ENCODE measurements at places on chromosomes 11 and 22. TPM values are rescaled to one million over a fixed set of nuclear protein-coding genes. Genes with fewer than 3 reads are reported as not detected.
A peak's percentile ranks its signal among the peaks of the same experiment; 100 is the strongest.

GRCh38 chr11:118343981-118344515 is at the start of gene CD3G:
CD3G (plus strand) TSS chr11:118344344; CDS start chr11:118344424, 80 bp downstream.
- no peak for DNase-seq

DNA sequence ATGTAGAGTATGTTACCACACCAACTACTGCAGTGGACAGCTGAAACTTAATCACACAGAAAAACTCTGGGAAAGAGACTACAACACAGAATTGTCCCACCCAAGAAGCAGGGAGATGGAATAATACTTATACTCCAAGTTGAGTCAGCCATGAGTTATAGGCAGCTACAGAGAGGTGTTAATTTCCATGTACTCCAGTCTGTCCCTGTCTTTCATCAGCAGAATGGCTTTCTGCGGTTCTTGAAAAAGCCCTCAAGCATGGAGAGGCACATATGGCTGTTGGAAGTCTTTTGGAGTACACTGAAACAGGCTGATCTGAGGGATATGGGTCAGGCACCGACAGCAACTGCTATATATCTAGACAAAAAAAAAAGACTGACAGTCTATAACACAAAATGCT is 219.5 kb downstream of the DLG2 start:
- DNase-seq: no peak

- DNase-seq: no peak
Observed at GRCh38 chr22:37632174-37633088, 7.0 kb upstream of the SH3BP1 start.

GRCh38 chr11:88337181-88337986 is at the start of gene CTSC:
CTSC (minus strand) TSS chr11:88337736; CDS start chr11:88337672, 64 bp downstream.
- peak; percentile 98 for DNase-seq

DNA sequence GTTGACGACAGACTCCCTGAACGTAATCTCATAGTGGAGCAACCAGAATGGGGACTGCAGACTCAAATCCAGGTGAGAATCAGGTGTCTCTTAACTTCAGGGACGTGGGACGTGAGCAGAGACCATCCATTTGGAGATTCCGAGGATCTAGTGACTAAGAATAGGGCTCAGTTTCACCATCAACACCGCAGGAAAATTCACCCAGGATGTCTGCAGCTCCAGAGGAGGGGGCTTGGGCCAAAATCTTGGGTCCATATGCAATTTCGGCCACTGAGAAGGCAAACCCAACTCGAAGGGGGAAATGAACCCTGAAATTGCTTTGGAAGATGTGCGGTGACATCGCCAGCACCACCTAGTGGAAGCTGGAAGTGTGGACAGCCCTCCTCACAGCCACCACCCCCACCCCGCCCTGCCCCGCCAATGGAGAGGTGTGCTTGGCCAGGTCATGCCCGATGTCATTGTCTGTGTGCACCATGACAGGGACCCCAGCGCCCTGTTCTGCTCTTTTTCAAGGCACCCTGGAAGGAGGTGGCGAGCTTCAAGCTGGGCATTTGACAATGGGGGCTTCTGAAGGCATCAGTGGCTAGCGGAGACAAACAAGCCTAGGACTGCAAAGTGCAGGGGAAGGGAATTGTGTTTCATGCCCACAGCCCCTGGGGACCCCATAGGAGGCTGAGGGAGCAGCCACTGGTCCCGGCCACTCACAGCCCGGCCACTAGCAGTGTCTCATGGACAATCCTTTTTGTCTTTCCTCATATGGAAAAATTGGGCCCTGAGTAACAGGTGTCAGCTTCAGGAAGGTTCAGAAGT is 24.8 kb downstream of the APOL1 start:
- peak; percentile 67 for DNase-seq

GRCh38 chr11:66264914-66265313 is 3.5 kb upstream of the RAB1B start:
- DNase-seq: no peak

GRCh38 chr11:932435-932834 is 6.8 kb downstream of the AP2A2 start:
- no peak for DNase-seq

GRCh38 chr11:11537871-11538270 is 83.9 kb downstream of the GALNT18 start:
- no peak for DNase-seq

GRCh38 chr22:17284888-17285287 is 65.7 kb upstream of the ADA2 start:
- no peak for DNase-seq

- no peak for DNase-seq
Observed at GRCh38 chr11:76453248-76453647, 8.4 kb downstream of the EMSY start.

DNA sequence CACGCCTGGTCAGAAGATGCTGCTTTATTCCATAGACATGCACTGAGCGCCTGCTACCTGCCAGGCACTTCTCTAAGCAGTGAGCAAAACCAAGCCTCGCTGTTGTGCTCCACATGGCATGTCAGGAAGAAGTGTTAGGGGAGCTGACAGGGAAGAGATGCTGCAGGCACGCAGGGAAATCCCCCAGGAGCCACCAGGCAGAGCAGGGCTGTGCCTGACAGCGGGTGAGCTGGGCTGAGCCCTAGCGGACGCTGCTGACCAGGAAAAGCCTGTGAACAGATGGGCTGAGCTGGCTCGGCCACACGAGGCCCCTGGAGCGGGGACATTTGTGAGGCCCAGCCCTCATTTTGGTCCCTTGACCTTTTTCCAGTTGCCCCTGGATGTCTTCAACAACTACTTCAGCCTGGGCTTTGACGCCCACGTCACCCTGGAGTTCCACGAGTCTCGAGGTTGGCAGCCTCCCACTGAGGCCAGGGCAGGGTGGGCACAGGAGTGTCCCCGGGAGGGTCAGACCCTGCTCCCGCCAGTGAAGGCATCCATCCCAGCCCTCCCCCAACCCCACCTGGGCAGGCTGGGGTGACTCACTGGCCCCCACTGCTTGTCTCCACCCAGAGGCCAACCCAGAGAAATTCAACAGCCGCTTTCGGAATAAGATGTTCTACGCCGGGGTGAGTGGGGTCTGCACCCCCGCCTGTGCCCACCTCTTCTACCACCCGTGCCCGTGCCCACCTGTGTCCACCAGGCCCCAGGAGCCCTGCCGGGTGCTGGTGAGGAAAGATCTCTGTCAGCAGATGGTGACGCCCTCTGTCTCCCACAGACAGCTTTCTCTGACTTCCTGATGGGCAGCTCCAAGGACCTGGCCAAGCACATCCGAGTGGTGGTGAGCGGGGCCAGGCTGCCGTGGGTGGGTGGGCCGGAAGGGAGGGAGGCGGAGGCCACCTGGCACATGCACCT is 7.4 kb upstream of the MDK start:
- no peak for DNase-seq

DNA sequence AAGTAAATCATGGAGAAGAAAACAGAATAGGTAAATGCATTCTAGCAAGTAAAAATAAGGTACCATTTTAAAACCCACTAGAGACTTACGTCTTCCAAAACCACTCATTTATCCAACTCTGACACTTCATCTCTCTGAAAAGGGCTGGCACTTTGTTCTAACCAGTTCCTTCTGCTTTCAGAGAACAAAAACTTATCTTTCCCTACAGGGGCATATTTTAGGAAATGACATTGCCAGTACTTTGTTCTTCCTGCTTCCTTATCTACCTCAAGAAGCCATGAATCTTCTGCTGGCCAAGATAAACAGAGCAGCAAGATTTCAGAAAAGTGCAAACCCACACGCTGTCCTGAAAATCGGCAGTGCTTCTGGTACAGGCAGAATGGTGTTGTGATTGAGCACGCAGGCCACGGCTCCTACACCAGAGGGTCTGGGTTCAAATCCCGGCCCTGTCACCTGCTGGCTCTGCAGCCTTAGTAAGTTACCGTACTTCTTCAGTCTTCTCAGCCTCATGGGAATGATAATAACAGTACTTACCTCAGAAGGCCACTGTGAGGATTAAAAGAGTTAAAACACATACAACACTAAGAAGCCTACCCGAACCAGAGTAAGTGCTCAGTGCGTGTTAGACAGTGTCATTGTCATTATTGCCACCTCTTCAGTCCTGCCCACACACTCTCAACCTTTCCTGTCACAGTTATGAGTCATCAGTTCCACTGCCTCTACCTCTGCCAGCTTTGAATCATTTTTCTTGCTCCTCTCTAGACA is 11.0 kb downstream of the MPZL3 start:
- no peak for DNase-seq

Gene NCAM1
- polyA plus RNA-seq: 12.3 TPM

Gene TLCD5
- 7.9 TPM for polyA plus RNA-seq

Gene PITPNM1
- polyA plus RNA-seq: 19.6 TPM

Gene NXPE1
- polyA plus RNA-seq: 9.2 TPM

Data from testis (tissue), 5 donors.